ENCODE measurements at places on chromosomes 16 and 17.

- no peak for DNase-seq
Measured at GRCh38 chr17:54029986-54030385, 207.3 kb downstream of the KIF2B start.

DNA sequence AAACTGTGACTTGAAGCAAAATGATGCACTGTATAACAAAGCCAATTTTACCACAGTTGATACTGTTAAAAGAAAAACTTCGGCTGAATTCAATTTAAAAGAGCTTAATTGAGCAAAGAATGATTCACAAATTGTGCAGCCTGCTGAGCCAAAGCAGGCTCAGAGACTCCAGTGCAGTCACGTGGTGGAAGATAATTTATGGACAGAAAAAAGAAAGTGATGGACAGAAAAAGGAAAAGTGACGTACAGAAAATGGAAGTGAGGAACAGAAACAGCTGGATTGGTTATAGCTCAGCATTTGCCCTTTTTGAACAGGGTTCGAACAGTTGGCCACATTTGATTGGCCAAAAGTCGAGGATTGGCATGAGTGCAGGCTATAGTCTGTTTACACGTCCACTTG is 25.7 kb downstream of the ZSWIM7 start:
- no peak for DNase-seq

DNA sequence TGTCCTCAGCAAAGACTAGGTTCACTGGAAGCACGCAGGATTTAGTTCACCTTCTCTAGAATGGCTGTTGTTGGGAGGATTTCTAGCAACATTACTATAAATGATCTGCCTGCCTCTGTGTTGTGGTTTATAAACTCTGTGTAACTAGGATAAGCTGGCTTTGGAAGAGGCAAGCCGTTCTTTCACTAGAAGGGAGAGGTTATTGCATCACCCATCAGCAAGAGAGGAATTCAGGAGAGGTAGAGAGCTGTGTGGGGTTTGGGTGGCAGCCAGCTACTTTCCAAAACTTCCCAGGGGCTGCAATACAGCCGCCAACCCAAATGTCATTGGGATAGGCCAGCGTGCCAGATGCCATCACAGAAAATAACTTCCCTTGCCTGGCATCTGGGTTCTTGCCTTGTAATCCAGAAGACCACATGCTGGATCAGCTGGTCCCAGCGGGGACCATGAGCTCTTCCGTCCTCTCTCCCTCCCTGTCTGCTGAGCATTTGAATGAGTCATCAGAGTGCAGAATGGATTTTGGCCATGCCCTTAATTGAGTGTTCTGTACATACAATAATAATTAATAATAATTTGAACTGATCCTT is 95.7 kb upstream of the RBFOX1 start:
- DNase-seq, result no peak

- peak; percentile 73 for DNase-seq
Measured at GRCh38 chr16:67731071-67731752, 12.1 kb upstream of the GFOD2 start.

- DNase-seq, result no peak
Measured at GRCh38 chr17:52160136-52160567, 1.6 kb upstream of the CA10 start.

DNA sequence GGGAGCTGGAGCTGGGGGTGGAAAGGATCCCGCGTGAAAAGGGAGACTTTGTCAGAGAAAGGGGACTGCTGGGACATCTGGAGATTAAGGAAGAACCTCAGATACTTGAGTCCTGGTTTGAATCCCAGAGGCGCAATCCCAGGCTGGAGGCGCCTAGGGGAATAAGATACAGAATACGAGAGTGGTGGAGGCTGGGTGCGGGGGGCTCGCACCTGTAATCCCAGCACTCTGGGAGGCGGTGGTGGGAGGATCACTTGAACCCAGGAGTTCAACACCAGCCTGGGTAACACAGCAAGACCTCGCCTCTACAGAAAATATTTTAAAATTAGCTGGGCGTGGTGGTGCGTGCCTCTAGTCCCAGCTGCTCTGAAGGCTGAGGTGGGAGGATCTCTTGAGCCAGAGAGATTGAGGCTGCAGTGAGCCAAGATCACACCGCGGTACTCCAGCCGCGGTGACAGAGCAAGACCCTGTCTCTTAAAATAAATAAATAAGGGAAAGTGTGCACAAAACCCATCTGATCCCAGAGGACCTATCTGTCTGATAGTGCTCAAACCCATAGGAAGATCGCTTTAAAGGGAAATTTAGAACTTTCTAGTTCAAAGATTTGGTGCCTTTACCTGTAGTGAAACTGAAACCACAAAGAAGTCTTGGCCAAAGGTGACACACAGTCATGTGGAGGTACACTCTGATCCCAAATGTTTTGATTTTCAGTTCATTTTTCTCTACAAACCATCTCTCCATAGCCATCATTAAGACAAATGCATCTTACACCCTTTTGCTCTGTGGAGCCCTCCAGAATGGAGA is 617 bp upstream of the SCRN2 start:
- DNase-seq, result peak; percentile 11

DNA sequence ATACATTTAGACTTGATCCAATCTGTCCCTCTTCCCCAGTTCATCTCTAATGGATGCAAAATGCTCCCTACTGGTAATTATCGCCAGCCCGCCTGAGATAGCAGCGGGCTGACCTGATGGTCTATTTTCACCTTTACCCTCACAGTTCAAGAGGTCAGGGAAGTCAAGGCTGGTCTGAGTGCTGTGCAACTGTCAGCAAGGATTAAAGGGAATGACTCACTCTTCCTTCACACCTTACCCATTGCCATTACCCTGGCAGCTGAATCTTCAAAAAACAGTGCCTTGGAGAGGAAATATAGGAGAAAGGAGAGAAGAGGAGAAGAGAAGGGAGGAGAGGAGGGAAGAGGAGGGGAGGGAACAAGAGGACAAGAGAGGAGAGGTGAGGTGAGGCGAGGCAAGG is 36.3 kb downstream of the GRB7 start:
- no peak for DNase-seq

GRCh38 chr17:75910699-75911098 is 6.0 kb upstream of the MRPL38 start:
- DNase-seq, result peak; percentile 11

- DNase-seq, result peak; percentile 14
Measured at GRCh38 chr17:61942085-61942484, 14.3 kb upstream of the INTS2 start.

GRCh38 chr17:43880420-43880991 is 26.8 kb downstream of the MPP2 start:
- DNase-seq, result peak; percentile 68

- DNase-seq, result peak; percentile 94
Measured at GRCh38 chr17:49514071-49514721, 19.1 kb downstream of the NGFR start.

- no peak for DNase-seq
Measured at GRCh38 chr17:19017401-19017800, 12.8 kb upstream of the FAM83G start.

GRCh38 chr17:29949696-29950095 is 8.3 kb downstream of the EFCAB5 start:
- DNase-seq, result no peak

- DNase-seq, result peak; percentile 67
Measured at GRCh38 chr17:45261577-45262515, at the start of gene SPATA32. TSS of gene SPATA32 (minus strand) at chr17:45262094. CDS start at chr17:45262016, 78 bp downstream.

GRCh38 chr17:46935658-46936266 is 12.8 kb downstream of the GOSR2 start:
- peak; percentile 79 for DNase-seq
